Activated CD8-positive, alpha-beta memory T cell treated with anti-CD3 and anti-CD28 coated beads for 4 hours (primary cell): ENCODE measurements at places on chromosomes 7 and 10.
A peak's percentile ranks its signal among the peaks of the same experiment; 100 is the strongest.

DNA sequence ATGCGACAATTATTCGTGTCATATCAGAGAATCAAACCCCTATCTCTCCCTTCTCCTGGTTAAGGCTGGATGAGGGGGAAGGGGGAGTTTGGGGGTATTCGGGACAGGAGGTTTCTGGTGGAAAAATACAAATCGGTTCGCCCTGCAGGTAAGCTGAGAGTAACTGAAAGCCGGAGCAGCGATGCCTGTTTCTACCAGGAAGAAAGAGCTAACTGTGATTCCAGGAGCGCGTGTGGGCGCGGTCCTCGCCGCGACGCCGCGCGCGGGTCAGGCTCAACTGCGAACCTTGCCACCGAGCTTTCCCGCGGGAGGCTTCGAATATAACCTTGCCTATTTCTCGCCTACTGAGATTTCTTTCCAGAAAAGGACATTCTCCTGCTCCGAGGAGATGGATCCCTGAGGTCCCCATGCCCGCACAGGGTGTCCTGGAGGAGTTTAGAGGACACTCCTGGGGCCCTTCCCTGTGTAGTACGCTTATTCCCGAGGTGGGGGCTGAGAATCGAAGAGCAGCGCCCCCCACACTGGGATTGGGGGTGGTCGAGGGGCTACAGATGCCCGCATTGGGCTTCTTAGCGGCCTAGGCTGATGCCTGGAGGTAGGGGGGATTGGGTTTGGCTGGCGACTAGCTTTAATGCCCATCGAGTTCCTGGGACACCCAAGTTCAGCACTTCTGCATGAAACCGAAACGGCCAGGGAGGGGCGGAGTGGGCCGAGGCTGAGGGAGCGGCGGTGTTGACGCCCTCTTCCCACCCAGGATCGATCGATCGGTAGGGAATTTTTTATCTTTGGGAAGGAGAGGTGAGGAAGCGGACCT lies 13.0 kb upstream of the DLX6 start:
- DNase-seq = no peak

DNA sequence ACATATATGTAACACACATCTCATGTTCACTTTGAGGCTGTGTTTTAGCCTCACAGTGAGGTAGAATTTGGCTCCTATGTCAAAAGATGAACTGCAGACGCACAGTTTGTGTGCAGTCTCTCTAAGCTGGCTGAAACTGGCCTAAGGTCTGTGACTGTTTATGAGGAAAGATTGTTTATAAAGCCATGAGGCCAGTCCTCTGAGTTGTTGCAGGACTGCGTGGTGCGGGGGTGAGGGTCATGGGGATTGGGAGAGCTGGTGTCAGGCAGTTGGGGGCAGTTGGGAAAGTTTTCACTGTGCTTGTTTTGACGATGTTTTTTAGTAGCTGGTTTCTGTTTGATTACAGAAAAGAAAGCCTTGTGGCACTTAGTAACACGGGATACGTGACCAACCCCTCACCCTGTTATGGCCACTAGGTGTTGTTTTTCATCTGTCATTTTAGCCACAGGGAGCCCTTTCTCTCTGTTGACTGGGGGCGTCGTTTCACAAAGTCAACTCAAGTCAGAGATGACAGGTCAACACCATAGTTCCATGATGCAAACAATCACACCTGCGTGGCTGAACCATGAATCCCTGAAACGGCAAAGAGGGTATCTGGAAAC lies 310.9 kb downstream of the CCDC3 start:
- DNase-seq = no peak

GRCh38 chr10:123926401-123927264 lies 35.0 kb upstream of the CPXM2 start:
- no peak for DNase-seq

DNA sequence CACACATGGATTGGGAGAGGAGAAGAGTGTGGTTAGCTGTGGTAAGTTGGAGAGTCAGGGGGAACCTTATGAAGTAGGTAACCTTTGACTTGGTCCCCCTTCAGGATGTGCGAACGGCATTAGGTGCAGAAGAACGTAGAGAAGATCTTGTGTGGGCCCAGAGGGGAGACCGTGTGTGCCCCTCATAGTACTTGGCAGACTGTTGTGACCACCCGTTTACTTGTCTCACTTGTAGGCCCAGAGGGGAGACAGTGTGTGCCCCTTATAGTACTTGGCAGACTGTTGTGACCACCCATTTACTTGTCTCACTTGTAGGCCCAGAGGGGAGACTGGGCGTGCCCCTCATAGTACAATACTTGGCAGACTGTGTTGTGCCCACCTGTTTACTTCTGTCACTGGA lies 2.6 kb downstream of the GTPBP4 start:
- no peak for DNase-seq

- no peak for DNase-seq
Measured at GRCh38 chr10:23421397-23421796, 17.5 kb upstream of the OTUD1 start.

- DNase-seq = no peak
Measured at GRCh38 chr7:87875151-87876039, 765 bp downstream of the SLC25A40 start.

GRCh38 chr10:3584926-3585784 lies 199.9 kb downstream of the KLF6 start:
- DNase-seq = no peak

GRCh38 chr7:66326501-66327215 lies 121.5 kb downstream of the TPST1 start:
- DNase-seq = no peak

DNA sequence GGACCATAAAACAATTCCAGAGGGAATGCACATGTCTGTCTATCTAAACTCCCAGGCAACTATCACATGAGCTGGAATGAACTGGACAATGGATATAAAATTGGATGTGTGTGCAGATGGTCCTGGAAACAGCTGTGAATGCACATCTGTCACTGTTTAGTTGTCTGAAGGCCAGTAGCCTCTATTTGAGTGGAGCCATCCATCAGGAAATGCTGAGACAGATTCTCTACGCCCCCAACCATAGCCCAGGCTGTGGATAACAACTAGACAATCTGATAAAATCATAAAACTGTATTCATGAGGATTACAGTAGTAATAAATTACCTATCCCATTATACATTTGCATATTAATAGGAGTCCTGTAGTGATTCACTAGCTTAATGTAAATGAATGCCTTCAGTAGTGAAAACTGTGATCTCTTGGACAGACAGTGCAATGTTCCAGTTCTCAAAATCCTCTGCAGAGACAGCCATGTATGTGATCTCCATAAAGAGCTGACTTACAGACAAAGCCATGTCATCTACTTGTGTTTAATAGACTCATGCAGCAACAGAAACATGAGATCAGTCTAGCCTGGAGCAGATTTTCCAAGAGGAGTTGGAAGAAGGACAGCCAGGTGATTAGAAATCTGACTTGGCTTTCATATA lies 907.6 kb downstream of the KCNMA1 start:
- DNase-seq = no peak

DNA sequence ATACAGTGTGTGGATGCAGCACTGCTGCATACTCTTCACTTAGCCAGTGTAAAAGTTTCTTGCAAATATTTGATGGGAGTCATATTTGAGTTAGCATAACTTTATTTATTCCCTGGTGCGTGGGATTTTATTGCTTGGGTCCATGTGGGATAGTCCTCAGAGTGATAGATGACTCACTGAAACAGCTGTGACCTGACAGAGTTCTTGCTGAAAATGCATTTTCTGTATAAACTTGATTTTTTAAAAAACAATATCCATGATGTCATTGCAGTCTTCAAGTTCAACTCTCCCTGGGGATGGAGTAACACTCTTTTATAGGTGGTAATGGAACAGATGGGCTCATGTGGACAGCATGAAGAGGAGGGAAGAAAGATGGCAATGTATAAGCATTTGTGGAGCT lies 310.0 kb downstream of the PPP1R3A start:
- DNase-seq = no peak

GRCh38 chr10:8150401-8150905 lies 96.0 kb downstream of the GATA3 start:
- no peak for DNase-seq

DNA sequence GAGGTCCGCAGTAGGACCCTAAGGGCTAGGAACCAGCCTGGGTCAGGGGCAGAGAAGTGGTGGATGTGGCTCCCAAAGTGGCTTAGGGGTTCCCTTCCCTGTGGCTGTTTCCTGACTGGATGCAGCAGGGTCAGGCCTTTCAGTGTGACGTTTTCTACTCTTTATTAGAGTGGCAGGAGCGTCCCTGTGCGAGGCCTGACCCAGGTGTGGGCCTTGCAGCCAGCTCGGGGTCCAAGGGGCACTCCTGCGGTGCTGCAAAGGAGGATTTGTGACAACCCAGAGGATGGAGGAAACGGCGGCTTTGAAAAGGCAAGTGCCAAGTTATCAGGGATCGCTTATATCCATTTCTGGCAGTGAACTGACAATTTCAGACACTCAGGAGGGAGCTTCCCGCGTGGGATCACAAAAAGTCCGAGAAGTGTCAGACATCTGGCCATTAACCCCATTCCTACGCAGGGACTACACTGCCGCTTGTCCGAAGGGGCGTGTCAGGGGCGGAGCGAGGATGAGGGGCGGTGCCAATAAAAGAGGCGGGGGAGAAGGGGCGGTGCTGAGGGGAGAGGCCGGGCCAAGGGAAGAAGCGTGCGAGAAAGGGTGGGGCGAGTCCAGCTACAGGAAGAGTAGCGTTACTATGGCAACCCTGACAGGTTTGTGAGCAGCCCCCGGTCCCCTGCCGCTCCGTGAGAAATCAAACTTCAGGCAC lies 98.8 kb upstream of the ZNF722 start:
- peak; percentile 68 for DNase-seq

DNA sequence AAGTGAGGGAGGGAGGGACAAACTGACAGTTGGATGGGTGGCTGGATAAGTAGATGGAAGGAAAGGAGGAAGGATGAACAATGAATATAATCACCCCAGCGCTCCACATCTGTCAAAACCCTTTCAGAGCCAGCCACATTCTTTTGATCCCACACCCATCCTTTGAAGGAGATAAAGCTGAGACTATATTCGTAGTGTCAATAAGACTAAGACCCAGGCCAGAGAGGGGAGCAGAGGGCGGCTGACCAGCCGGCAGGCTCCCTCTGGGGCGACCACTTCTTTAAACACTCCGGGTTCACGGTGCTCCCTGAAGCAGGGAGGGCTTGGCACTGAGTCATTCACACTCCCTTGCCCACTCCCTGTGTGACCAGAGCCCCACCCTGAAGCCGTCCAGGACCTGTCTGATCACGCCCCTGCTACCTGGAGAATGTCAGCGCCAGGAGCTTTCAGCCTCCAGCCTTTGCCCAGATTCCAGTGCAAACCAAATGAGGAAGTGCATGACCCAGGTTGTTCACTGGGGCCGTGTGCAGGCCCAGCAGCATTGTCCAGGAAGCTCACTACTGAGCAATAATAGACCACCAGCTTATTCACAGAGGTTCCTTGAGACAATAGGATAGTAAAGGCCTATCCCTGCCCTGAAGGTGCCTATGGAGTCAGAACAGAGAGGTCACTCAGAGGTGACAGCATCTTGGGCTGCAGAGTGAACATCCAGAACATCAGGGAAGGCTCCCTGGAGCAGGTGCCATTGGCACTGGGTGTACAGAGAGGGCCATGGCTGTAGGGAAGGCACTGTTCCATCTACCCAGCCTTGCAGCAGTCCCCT lies 34.4 kb downstream of the UNC5B start:
- DNase-seq = no peak

- DNase-seq = no peak
Measured at GRCh38 chr7:145360511-145361100, 524.8 kb upstream of the TPK1 start.

DNA sequence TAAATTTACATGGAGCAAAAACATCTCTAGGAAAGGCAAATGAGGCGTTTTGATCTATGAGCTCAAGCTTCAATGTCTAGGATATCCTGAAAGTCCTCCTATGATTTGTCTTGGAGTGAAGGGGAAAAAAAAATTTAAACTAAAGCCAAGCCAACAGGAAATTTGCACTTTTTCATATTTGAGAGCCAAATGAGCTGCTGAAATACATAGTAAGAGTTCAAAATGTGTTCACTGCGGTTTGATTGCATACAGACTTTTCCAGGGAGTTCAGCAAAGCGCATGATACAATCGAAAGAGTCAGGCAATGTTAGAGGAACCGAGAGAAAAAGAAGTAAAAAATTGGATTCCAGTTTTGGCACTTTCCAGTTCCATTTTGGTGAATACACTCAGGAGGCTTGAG lies 633.4 kb upstream of the MGMT start:
- DNase-seq = no peak

DNA sequence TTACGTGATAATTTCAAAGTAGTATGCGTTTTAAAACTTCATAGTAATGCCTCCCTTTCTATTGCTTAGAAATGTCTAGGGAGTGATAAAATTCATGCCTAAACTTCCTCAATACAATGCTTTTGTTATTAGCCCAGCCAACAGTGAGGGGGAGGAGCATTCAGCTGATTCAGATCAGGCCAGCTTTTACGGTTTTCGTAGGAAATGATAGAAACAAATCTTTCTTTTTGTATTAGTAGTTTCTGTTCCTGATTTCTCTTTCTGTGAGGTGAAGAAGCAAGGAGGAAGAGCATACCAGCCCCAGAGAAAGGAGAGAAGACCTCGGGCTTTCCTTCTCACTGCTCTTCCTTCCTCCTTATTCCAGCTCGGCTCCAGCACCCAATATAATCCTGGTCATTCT lies 35.2 kb upstream of the ITPRID1 start:
- no peak for DNase-seq

GRCh38 chr7:2033586-2034135 lies 199.1 kb downstream of the MAD1L1 start:
- no peak for DNase-seq

- no peak for DNase-seq
Measured at GRCh38 chr10:115795964-115796363, 477.0 kb downstream of the GFRA1 start.

DNA sequence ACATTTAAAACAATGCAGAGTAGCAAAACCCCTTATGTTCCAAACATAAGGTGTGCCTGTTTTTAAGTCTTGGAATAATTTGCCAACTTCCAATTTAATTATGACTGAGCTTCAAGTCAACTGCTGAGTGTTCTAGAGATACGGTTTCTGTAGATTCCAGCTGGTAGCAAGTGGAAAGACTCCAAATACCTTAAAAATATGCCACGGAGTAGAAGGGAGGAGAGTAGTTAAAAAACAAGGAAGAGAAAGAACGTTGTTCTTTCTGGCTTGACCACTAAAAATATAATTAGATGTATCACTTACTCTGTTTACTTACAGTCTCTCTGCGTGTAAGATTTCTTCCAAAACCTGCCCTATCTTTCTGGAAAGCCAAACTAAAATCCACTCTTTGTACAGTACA lies 24.5 kb upstream of the ABLIM1 start:
- no peak for DNase-seq

- no peak for DNase-seq
Measured at GRCh38 chr7:149725426-149725821, 48.0 kb downstream of the ZNF467 start.

GRCh38 chr7:114415064-114415989 lies 712 bp downstream of the FOXP2 start:
- no peak for DNase-seq

DNA sequence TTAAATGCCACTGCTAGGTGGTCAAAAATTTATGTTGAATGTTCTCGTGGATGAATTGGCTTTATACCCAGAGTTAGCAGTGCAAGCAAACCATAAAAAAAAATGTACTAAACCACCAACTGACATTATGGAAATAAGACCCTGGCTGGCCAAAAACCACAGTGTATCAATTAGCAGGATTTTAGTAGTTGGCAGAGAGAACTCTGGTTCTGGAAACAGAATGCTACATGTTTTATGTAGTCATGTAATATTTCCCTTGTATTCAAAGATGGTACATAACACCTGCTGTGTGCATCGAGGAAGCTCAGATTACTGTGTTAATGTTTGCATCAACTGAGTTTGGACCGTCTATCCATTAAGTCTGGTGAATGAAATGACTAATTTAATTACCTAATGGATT lies 618.5 kb downstream of the CCSER2 start:
- no peak for DNase-seq
